CD4-positive, alpha-beta T cell treated with Interferon alpha-2 for 1 hour (primary cell): ENCODE measurements at places on chromosomes 11 and 22.

GRCh38 chr22:24827296-24827695, 21.3 kb downstream of the SGSM1 start:
- DNase-seq, result no peak

GRCh38 chr11:4748438-4748837, 21.3 kb downstream of the OR51F1 start:
- no peak for DNase-seq

DNA sequence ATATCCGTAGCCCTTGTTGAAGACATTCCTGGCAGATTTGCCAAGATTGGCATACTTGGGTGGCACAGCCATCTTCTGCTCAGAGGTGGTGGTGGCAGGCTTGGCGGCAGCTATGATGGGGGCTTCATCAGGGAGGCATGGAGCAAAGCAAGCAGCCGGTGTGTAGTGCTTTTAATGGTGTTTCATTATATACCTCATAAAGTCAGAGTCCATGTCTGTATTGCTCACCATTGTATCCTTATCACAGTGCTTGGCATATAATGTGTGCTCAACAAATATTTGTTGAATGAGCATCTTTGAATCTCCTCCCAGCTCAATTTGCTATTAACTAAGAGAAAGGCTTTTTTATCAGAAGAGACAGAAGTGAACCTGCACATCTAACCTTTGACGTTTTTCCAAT, 7.8 kb upstream of the DNHD1 start:
- no peak for DNase-seq

DNA sequence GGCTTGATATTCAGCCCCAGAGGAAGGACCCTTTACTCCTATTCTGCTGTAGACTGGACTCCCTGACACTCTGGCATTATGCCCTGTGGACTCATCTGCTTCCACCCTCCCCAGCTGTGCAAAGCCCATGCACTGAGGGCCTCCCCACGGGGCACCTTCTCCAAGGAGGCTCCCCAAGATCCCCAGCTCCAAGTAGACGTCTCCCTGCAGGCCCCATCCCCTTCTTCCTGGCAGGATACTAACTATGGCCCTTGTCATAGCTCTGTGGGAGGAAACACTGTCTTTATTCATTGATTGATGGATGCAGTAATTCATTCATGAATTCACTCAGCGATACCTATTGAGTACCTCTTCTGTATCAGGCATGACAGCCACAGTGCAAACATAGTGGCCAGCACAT, 15.3 kb upstream of the APOL6 start:
- DNase-seq, result no peak

- DNase-seq, result no peak
Measured at GRCh38 chr22:24541681-24542515, 13.0 kb downstream of the GUCD1 start.

DNA sequence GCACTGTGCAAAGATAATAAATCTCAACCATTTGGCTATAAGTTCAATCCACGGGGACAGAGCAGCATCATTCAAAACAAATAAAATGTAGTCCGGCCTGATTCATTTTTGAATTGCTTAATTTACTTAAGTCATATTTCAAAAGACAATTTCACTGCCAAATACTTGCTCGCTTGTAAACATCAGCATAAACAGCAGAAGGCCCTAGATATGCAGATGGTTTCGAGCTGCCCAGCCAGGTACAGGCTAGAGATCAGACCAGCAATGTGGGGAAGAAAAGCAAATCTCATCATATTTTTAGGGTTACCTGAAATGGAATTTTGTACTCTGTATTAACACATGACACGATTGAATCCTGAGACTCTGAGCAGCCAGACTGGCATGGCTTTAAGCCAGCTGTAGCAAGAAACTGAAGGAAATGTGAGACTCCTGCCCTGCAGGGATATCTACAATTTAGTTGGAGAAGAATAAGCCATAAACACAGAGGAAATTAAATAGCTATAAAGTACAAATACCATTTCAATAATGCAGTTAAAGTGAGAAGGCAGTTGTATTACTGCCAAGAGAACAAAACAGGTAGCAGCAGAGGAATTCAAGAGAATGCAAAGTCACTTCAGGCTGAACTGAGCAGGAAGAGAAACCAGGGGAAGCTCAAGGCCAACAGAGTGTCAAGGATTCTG, 440.3 kb downstream of the ETS1 start:
- no peak for DNase-seq

DNA sequence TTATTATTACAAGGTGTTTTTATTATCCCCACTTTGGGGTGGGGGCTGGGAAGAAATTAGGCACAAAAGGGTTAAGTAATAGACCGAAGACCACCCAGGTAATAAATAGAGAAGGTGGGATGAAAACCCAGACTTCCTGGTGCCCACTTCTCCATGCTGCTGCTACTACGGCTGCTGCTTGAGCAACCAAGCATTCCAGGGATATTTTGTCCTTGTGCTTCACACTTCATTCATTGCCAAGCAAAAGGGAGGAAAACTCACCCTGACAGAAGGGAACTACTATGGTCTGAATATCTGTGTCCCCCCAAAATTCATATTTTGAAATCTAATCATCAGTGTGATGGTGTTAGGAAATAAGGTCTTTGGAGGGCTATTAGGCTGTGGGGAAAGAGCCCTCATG, 470.9 kb upstream of the API5 start:
- no peak for DNase-seq

- DNase-seq, result no peak
Measured at GRCh38 chr22:32336121-32336603, 21.5 kb upstream of the RFPL3 start.

DNA sequence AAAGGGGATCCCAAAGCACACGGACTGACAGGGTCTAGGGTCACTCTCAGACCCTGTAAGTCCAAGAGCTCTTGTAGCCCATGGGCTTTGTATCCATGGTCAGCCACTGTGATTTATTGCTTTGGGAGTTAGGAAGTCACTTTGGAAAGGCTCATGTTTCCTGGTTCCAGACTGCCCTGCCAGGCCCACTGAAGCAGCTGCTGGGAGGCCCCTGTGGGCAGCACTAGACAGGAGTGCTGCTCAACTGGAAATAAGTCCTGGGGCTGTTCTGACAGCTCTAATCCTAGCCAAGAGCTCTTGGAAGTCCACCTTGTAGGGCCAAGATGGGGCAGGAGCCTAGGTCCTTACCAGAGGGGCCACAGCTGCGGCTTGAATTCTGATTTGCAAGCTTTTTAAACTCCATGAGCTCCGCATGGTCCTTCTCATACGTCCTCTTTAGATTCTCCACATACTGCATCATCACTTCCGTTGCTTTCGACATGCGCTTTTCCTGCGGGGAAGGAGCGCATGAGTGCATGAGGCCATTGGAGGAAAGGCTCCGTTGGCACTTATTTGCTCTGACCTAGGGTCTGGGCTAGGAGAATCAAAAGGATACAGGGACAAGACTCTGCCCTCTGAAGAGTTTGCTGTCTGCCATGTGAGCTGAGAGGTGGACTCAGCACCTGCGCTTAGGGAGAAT, 32.2 kb upstream of the LYVE1 start:
- no peak for DNase-seq

DNA sequence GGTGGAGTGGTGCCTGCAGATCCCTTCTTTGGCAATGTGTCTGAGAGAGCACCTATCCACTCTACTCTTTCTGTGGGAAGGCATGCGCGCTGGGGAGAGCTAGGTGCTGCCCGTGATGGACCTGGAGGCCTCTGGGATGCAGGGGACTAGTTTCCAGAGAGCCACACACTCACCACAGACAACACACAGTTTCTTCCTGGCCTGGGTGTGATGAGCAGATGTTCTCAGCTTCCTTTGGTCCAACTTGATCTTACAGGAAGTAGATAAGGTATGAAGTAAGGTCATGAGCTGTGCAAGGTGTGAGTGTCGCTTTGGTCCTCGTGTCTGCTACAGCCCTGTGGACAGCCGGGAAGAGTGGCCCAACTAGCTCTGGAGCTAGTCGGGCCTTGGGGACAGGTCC, 27.3 kb upstream of the SUSD2 start:
- DNase-seq, result peak; percentile 31

- DNase-seq, result no peak
Measured at GRCh38 chr11:114447892-114448291, 8.6 kb downstream of the REXO2 start.

GRCh38 chr11:121035780-121036179, 11.9 kb downstream of the TBCEL start:
- no peak for DNase-seq

- no peak for DNase-seq
Measured at GRCh38 chr22:29733362-29734201, 13.8 kb downstream of the CABP7 start.

DNA sequence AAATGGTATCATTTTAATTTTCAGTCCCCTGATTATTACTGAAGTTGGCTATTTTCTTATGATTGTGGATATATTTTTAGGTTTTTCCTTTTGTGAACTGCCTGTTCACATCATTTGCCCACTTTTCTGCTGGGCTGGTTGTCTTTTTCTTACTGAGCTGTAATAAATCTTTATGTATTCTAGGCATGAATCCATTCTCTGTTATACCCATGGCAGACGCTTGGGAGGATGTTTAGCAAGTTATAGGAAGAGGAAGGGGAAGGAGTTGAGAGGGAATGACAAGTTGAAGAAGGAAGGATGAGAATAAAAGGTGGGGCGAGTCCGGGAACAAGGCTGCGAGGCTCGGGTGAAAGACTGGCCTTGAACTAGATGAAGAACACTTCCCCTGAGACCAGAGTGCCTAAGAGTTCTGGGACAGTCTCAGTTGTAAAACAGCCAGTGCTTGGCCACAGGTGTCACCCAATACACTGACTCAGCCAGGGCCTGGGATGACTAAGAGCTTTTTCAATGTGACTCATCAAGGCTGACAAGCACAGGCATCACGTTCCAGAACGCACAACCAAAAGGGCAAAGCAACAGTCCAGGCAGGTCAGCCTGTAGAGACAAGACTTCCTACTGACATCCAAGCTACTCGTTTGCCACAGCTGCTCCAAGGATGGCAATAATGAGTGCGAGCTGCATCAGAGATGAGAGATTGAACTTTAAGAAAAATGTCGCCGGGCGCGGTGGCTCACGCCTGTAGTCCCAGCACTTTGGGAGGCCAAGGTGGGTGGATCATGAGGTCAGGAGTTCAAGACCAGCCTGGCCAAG, 35.2 kb downstream of the LRFN4 start:
- no peak for DNase-seq

DNA sequence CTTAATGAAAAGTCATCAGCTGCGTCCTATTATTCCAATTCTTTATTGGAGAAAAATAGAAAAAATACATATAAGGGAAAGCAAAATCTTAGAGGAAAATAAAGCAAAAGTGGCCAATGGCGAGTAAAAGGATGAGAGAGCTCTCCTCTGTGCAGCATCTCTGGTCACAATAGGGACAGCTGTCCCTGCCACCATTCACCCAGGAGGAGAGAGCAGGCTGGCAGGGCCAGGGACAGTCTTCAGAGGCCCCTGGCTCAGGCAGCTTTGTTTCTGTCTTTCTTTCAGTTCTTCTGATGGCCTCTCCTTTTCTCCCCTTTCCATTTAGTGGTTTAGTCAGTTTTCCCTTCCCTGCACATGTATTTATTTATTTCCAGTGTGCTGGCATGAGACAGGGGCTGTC, 941.3 kb downstream of the NTM start:
- DNase-seq, result no peak

- DNase-seq, result no peak
Measured at GRCh38 chr22:36467946-36468345, 13.5 kb downstream of the TXN2 start.

DNA sequence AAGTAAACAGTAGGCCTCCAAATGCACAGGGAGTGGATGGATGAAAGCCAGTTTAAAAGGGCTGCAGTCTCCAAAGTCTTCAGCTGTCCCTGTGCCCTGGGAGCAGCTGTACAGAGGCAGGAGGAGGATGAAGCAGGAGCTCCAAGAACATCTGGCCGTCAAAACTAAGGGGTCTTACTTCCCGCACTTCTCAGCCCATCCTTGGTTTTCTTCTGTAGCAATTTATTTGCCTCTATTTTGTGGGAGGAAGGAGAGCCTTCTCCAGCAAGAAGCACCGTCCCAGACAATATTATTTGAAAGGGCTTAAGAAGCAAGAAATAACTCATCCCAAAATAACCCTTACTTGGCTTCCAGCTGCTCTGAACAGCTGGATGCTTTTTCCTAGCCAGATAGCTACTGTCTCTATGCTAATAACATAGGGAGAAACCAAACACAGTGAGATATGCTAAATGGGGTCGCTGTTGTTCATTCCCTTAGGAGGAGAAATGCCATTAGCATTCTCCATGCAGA, 133.2 kb downstream of the SPATA19 start:
- DNase-seq, result no peak

DNA sequence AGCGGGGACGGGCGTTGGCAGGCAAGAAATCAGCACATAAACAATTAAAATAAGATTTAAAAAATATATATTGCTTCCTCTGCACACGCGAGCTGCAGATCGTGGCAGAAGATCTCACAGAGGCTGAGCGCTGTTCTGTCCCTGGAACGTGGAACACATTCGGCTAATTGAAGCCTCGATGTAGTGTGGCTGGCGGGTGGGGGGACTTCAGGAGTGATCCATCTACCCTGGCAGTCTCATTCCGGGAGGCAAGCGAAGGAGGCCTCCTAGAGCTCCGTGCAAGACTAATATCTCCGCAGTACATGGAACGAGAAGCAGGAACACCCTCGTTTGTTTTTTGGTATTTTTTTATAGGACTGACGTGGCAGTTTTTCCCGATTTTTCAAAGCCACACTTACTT, 402.4 kb downstream of the MN1 start:
- no peak for DNase-seq

DNA sequence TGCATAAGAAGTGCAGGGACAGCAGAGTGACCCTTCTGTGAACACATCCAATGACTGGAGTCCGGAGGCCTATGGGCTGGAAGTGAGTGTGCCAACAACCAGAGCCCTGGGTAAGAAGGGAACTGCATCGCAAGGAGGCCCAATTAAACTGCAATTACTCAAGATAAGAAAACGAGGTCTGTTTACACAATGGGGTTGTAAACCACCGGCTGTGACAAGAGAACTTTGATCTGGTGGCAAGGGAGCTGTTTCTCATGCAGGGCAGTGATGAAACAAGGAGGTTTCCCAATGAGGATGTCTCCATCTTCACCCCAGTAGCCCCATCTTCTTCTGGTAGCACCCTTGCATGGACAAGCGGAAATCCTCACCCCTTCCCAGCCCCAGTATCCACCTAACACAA, 21.5 kb downstream of the ETS1 start:
- DNase-seq, result no peak

GRCh38 chr22:27045103-27045947, 387.9 kb downstream of the MIAT start:
- DNase-seq, result no peak

DNA sequence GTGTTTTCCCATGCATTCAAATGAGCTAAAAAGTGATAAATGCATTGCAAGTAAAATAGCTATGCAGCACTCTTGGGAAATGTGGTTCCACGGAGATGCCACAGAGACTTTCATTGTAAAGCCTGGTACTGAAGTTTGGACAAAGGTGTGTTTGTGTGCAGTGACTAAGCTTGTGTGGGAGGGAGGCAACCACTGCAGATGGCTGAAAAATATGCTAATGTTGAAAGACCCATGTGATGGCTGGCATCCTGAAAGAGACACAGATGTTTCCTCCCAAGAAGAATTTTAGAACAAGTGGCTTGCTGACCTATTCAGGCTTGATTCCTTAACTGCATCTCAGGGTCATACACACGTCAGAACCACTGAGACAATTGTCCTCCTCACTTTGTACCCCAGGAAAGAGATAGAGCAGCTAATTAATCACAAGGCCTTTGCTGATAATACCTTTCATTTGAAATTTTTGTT, 73.8 kb downstream of the FAM76B start:
- no peak for DNase-seq
